ENCODE measurements at places on chromosomes 3 and 15.

DNA sequence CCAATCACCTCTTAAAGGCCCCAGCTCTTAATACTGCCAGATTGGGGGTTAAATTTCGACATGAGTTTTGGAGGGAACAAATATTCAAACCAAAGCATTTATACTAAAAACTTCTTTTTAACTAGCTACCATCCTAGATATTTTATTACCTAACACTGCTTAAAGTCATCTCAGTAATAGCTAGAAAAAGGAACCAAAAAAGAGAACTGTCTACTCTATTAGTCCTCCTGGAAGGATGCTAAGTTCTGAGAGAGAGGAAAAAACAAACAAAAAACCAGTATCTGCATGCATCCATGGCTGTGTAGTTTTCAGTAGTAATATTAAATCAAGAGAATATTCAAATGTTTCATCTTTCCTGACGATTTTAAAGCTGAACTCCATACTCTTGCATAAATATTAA, 5.8 kb downstream of the CPOX start:
- no peak for DNase-seq

DNA sequence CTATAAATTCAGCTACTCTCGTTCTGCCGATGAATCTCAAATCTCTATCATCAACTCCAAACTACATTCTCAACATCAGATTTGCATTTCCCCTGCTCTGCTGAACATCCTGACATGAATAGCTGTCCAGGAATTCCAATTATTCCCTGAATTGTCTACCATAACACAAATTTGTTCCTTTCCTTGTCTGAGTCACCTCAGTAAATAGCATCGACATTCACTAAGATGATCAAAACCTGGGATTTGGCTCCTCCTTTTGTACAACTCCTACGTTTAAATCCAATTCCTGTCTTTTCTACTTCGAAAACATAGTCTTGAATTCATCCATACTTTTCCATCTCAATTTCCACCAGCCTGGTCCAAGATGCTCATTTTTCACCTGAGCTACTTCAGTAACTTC, 107.0 kb downstream of the GREM1 start:
- no peak for DNase-seq

- no peak for DNase-seq
Observed at GRCh38 chr3:197372047-197372661, 73.7 kb upstream of the DLG1 start.

GRCh38 chr3:117734496-117734895, 1024.9 kb downstream of the TUSC7 start:
- no peak for DNase-seq

DNA sequence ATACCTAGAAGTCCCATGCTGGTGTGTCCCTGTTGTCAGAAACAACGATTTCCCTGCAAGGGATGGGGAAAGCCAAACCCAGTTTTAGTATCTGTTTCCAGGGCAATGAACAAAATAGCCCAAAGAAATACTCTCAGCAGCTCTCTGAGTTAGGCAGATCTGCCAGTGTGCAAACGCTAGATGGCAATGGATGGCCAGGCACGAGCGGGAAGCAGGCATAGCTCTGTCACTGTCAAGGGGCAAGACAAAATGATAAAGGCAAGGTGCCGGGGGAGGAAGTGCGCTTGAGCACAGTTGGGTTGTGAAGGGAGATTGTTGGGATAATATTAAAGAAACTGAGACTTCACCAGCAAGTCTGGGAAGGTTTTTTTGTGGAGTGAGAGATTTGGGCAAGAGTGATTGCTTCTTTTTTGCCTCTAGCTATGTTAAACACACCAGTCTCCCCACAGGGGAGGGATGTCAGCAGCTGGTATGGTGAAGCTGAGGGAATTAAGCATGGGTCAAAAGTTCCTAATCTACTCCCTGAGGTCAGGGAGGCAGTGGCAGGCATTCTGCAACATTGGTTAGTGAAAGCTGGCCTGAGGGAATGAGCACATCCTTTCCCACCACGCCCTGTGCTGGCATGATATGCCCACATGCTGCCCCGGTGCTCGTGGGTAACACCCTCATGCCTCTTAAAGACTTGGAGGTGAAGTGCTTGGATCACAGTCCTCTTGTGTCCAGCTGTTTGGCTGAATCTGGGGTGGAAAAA, 117.5 kb downstream of the PDCD6IP start:
- DNase-seq, result no peak

- DNase-seq, result no peak
Observed at GRCh38 chr3:126113238-126113555, 29.3 kb upstream of the SLC41A3 start.

GRCh38 chr3:181075098-181075497, 85.6 kb upstream of the DNAJC19 start:
- DNase-seq, result no peak
